Motor neuron (in vitro differentiated cells): ENCODE measurements at places on chromosomes 1 and 21. TPM values are rescaled to one million over a fixed set of nuclear protein-coding genes. Genes with fewer than 3 reads are reported as not detected.

DNA sequence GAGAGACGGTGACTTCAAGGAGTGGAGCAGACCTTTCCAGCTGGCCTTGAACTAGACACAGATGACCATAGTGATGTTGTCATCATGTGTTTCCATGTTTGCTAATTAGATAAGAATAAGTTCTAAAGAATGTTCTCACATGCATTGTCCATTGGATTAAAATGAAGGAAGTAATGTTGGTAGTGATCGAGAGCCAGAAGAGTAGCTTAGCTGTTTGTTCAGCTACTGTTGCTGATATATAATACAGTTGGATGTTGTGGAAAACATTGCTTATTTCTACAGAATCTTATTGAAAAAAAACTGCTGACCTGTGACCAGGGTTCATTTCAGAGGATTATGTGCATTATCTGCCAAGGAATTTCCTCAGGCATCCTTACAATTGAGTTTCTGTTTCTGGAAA is 249.1 kb upstream of the POGK start:
- ATAC-seq = no peak

Gene C1orf226
- 9.3 and 17.0 TPM in 2 replicates for total RNA-seq

DNA sequence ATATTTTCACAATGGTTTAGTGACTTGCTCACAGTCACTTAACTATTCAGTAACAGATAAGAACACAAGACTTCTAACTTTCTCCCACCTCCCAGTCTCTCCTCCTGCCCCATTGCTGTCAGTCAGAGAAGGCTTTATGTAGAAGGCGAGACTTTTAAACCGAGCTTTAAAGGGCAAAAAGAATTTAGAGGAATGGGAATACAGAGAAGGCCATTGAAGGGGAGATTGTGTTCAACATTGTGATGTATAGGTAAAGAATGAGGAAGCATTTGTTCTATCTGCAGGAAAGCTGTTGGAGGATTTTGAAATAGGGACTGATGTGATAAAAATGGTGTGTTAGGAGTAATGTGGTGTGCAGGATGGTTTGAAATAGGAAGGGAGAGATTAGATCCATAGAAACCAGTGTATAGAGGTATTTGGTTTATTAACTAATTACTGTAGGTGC is 7.3 kb downstream of the POU2F1 start:
- no peak for ATAC-seq

Gene NKAIN1
- 0.46 and 0.48 TPM in 2 replicates for total RNA-seq

- ATAC-seq = peak; percentile 37
Observed at GRCh38 chr1:33709783-33710718, 153.8 kb upstream of the HMGB4 start.

GRCh38 chr1:198933515-198934222 is 294.8 kb downstream of the PTPRC start:
- no peak for ATAC-seq

DNA sequence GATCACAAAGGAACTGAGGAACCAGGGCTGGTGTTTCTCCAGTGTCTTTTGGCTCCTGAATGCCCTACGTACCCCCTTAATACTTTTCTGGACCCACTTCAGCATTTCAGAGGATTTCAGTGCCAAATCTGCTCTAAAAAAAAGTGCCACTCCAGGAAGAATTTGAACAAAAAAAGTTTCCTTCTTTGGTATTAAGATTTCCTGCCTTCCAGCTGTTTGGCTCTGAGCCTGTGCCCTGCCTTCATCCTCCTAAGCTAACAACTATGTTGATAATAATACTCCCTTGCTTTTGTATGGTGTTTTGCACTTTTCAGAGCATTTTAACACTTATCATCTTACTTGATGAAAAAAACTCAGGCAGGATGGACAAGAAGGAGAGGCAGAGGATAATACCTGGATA is 11.0 kb upstream of the RIMS3 start:
- ATAC-seq = no peak

Gene SELP
- total RNA-seq = 0.10 TPM in 1 of 2 replicates, not detected in the other
